ENCODE measurements at places on chromosomes 5 and 9. TPM values are rescaled to one million over a fixed set of nuclear protein-coding genes. Genes with fewer than 3 reads are reported as not detected.

IRX1 gene
- 2.1 TPM for total RNA-seq

SPINK4 gene
- total RNA-seq = not detected

SAXO1 gene
- total RNA-seq = not detected

PCDHGA4 gene
- total RNA-seq = 1.0 TPM

WHRN gene
- total RNA-seq = 0.52 TPM

PCDHGB6 gene
- total RNA-seq = 5.2 TPM

LIFR gene
- total RNA-seq = 101 TPM

PCDHA4 gene
- total RNA-seq = 0.52 TPM

CERCAM gene
- 33.4 TPM for total RNA-seq

TAF11L5 gene
- not detected for total RNA-seq

EQTN gene
- not detected for total RNA-seq

SLC25A51 gene
- 26.6 TPM for total RNA-seq

SPATA6L gene
- 1.6 TPM for total RNA-seq

ZNF354B gene
- 8.4 TPM for total RNA-seq

EDIL3 gene
- total RNA-seq = 14.1 TPM

HSPA5 gene
- total RNA-seq = 48.5 TPM

PAPPA gene
- 0.52 TPM for total RNA-seq

CAMK2A gene
- total RNA-seq = 45.9 TPM

LTC4S gene
- 3.7 TPM for total RNA-seq
